Activated T-cell treated with anti-CD3 and anti-CD28 coated beads, Interleukin-2, amount 50 U/mL, for 72 hours (primary cell): ENCODE measurements at places on chromosomes 5 and 9.

- no peak for DNase-seq
These were observed 114.5 kb downstream of the COL5A1 start for GRCh38 chr9:134756098-134756497.

- DNase-seq, result no peak
These were observed 38.7 kb downstream of the TSTD2 start for GRCh38 chr9:97594381-97594921.

- DNase-seq, result no peak
These were observed 490.3 kb downstream of the NR2F1-AS1 start for GRCh38 chr5:93090698-93091097.

GRCh38 chr9:130446101-130446861 is 1.5 kb downstream of the ASS1 start:
- no peak for DNase-seq

GRCh38 chr5:108753331-108753730 is 5.6 kb downstream of the FER start:
- no peak for DNase-seq

DNA sequence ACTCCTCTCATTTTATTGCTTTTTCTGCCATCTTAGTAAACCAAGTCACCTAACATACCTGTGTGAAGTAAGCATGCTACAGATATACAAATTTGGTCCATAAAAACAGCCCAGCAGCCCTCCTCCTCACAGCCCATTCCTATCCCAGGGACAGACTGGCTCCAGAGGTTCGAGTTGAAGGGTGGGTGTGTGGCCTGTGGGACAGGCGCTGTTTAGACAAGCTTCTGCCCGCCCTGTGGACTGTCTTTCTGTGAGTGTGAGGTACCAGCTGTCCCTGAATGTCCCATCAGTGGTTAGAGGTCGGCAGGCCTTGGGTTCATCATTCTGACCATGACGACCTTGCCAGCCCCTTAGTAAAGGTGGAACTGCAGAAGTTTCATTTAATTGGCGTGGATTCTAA is 82.0 kb downstream of the WNK2 start:
- no peak for DNase-seq

- DNase-seq, result no peak
These were observed 38.9 kb downstream of the AGTPBP1 start for GRCh38 chr9:85702726-85703289.

DNA sequence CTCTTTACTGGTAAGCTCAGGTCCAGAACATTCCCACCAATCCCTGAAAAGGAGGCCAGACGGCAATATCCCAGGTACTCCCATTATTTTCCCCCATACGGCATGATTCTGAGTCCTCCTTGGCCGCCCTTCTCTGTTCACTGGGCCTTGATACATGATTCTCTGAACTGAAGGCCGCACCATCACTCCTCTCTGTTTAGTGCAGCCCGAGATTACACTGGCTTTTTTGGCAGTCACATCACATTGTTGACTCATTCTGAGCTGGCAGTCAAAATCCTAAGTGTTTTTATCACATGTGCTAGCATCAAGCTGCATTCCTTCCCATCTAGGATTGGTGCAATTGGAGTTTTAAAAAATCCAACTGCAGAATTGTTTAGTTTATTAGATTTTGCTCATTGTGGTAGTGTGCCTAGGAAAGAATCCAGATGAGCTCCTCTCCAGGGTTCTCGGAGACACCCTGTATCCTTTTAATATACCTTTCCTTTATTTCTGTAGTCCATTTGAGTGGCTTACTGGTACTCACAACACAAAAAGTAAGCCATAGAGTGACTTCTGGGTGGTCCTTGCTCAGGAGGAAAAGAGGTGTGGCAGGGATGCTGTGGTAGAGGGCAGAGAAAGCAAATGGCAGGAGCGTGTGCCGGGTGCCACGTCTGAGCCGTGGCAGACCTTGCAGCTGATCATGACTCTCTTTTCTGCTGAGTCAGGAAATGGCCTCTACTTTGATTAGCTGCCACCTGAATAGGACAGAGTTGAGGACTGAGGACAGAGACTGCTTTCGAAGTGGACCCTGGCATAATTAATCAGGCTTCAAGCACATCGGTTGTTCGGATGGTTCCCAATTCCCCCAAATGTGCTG is 121.1 kb upstream of the IL12B start:
- DNase-seq, result no peak

DNA sequence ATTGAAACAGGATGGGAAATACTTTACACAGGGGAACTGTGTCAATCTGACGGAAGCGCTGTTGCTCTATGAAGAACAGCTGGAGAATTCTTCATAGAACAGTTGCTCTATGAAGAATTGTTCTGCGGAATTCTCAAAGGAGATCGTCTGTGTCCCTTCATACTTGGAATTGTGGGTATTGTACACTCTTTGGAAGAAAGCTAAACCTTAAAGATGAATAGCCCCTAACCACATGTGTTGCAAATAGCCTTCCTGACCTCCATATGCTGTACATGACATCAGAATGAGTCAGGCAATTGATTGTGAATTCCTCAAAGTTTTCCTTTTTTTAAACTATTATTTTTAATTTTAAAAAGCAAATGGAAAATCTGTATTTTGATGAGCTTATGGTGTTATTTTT is 15.6 kb downstream of the NIM1K start:
- DNase-seq, result no peak

DNA sequence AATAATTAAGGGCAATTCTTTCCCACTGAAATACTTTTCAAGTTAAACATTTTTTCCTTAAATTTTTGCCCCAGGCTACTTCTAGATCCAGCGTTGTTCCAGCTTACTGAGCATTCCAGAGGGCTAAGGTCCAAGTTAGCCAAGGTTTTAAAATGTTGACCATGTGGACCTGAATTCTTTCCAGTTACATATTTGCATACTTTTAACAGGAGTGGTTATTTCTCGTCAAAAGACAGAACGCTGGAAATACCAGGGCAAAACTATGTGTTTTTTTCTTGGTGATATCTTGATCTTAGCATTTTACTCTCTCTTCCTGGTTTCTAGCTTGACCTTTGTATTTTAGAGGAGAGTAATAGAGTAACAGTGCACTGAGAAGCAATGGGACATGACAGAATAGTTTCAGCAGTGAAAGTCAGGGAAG is 32.8 kb downstream of the TMC1 start:
- DNase-seq, result no peak

- DNase-seq, result no peak
These were observed 1.0 kb downstream of the HMGCS1 start for GRCh38 chr5:43312076-43312661.

GRCh38 chr9:32587901-32588300 is 14.9 kb upstream of the NDUFB6 start:
- DNase-seq, result peak; percentile 21

- no peak for DNase-seq
These were observed 3.0 kb downstream of the NKX2-5 start for GRCh38 chr5:173231996-173232498.

- no peak for DNase-seq
These were observed 14.6 kb upstream of the STRBP start for GRCh38 chr9:123283048-123283408.

DNA sequence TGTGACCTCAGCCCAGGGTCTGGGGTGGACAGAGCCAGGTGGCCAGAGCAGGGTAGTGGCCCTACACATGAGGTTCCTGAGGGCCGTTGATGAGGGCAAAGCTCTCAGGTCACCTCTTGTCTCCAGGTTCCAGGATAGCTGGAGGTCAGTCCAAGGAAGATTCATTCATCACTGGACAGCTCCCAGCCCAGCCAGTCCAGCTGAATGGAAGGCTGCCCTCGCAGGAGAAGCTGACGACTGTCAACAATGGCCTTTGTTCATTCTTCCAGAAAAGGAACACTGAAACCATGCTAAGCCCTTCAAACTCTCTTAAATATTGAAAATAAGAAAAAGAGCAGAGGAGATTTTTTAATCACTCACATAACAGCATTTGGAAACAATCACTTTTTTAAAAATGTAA is 169.7 kb upstream of the TBCA start:
- DNase-seq, result no peak

- DNase-seq, result no peak
These were observed 185.0 kb downstream of the ATPSCKMT start for GRCh38 chr5:10064546-10065195.

- no peak for DNase-seq
These were observed 29.0 kb downstream of the TENT4A start for GRCh38 chr5:6742081-6742758.

DNA sequence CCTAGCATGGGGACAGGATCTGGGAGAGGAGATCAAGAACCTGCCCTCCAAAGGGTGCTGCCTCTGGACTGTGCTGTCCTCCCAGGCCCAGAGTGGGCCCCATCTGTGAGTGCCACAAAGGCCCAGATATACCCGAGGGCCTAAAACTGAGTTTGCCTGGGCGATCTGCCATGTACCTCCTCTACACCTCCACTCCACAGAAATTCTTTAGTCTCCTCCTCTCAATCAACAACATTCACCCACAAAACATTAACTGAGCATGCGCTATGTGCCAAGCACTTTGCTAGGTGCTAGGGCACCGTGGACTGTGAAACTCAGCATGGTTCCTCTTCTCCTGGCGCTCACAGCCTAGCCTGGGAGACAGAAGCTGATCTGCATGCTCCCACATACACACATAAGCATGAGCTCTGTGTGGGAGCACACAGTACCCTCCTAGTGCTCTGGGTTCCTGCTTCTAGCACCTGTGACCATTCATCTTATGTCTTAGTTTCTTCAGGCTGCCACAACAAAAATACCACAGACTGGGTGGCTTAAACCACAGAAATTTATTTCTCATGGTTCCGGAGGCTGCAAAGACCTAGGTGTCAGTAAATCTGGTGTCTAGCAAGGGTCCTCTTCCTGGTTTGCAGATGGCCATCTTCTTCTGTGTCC is 82.0 kb upstream of the FSTL4 start:
- DNase-seq, result no peak

GRCh38 chr5:59745415-59745863 is 148.1 kb downstream of the PDE4D start:
- DNase-seq, result no peak

DNA sequence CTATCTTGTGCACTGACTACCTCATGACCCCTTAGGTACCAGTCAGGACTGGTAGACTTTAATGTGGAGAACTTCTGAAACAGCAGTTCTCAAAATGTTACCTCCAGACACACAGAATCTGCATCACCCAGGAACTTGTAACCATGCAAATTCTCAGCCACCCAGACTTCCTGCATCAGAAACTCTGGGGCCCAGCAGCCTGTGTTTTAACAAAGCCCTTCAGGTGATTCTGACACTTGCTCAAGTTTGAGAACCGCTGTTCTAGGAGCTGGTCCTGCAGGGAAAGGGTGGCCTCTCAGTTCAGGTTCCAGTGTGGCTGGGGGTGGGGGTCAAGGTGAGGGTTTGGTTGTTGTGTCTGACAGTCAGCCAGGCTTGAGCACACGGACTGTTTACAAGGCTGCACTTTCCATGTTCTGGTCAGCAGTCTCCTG is 28.4 kb downstream of the ZFP62 start:
- peak; percentile 51 for DNase-seq

DNA sequence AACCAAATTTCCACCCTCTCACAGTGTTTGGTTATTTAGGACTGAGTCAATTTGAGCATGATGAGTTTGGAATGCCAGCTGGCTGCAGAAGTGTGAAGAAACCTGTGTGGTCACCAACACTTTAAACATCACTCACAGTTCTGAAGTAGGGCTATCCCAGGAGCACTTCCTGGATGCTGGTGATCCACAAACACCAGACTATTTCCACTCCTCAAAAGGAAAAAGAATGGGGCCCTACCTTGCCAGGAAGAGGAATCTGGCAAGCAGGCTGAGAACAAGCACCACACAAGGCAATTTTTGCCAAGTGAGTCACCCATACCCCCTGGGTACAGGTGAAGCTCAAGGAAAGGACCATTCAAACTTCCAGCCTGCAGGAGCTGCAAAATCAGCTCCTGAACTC is 294.2 kb upstream of the PTGER4 start:
- no peak for DNase-seq

- no peak for DNase-seq
These were observed 1.2 kb upstream of the SLC1A3 start for GRCh38 chr5:36605241-36605640.

DNA sequence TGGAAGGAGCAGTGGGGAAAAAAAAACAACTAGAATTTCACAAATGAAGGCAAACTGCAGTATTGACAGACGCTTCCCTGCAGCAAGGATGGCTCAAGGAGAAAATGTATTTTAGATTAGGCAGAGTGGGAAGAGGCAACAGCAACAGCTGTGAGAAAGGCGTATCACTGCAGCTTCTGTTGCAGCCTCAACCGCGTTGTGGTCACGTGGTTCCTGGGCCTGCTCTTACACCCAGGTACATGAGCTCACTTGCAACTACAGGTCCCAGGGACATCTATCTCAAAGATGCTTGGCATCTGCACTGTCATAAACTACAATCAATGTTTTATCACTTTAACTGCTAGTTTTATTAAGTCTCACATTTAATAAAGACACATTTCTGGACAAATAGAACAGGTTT is 36.0 kb upstream of the GOLM1 start:
- DNase-seq, result no peak

DNA sequence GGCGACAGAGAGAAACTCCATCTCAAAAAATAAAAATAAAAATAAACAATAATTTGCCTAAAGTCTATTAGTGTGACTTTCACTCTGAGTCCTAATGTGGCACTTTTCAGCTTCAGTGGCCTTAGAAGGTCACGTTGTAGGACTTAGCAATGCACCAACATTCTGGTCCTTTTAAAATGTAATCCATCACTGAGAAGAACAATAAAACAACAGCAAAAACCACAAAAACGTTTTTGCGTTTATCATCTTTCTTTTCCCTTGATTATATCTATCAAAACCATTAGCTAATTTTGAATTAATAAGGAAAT is 190.1 kb upstream of the ZNF608 start:
- no peak for DNase-seq

- no peak for DNase-seq
These were observed 127.6 kb upstream of the CLINT1 start for GRCh38 chr5:157986431-157986990.

DNA sequence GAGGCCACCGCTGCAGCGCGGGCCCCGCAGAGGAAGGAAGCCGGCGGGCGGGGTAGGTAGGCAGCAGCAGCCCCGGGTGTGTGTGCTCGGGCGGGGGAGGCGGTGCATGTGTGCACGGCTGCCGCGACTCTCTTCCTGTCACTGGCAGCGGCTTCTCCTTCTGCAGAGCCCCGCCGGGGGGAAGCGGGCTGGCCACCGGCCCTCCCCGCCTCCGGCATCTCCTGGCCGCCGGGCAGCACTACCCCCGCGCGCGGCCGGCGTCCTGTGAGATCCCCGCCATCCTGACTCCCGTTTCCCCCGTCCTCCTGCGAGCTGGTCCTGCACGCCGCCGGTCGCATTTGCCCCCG is 315 bp downstream of the PIK3R1 start:
- DNase-seq, result no peak

DNA sequence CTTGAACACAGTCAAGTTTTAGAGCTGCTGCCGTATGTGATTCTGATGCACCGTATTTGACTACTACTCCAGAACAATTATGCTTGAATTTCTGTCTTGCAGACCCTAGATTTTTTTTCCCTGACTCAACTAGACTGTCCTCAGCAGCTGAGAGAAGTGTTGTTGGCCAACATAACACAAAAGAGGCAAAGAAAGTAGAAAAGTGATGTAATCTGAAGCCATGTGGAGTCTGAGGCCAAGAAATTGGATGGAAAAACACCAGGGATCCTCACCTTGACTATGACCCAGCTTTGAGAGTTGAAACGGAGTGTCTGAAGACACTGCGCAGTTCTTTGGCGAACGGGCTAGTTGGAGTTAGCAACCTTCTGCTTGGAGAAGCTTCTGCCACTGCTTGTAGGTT is 36.3 kb upstream of the FGF1 start:
- no peak for DNase-seq
